CD4-positive, alpha-beta memory T cell (primary cell): ENCODE measurements at places on chromosomes 6 and 20. TPM values are rescaled to one million over a fixed set of nuclear protein-coding genes. Genes with fewer than 3 reads are reported as not detected.

SLC4A11 gene
- 0.83 TPM for total RNA-seq

NTSR1 gene
- total RNA-seq = 0.38 TPM

INSM1 gene
- total RNA-seq = not detected

SLC44A4 gene
- total RNA-seq = not detected

GRCh38 chr6:47420394-47421371 is 56.9 kb upstream of the CD2AP start:
- no peak overlapping the region for H3K27ac ChIP-seq
- no peaks in the 10 kb centered on the region for H3K27me3 ChIP-seq
- no peak for DNase-seq
- H3K4me1 ChIP-seq = peaks cover 3% of the 10 kb centered on the region
- no peak overlapping the region for H3K4me3 ChIP-seq

GRCh38 chr6:140385679-140386078 is 1011.2 kb upstream of the CITED2 start:
- no peak for DNase-seq
- H3K36me3 ChIP-seq = no peaks in the 10 kb centered on the region
- H3K4me1 ChIP-seq = no peaks in the 10 kb centered on the region
- H3K27ac ChIP-seq = no peak overlapping the region
- H3K4me3 ChIP-seq = no peak overlapping the region

GRCh38 chr20:35718972-35719635 is 19.9 kb downstream of the ROMO1 start:
- H3K27ac ChIP-seq = no peak overlapping the region
- H3K27me3 ChIP-seq = no peaks in the 10 kb centered on the region
- H3K36me3 ChIP-seq = peaks cover 93% of the 10 kb centered on the region
- DNase-seq = no peak

DNA sequence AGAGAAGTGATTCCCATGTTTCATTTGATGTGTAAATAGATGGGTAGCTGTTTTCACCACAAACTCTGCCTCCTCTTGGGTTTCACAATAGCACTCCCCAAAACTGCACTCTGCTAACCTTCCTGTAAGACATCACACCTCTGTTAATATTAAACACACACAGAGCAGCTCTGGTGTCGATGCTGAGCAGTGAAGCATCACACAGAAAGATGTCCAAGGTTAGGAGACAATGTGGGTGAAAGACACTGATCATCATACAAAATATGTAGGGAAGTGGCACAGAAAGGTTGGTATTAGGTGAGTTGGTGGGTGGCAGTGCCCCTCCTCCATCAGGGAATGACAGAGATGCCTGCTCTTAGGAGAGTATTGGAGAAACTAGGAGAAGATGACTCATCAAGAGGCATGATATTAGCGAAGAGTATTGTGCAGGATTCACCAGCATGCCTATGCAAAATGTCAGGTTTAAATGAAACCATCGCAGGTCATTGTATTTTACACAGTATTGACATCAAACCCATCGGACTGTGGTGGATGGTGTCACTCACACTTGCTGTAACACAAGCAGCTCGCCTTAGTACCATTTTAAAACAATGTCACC is 199.7 kb downstream of the TBXT start:
- H3K4me3 ChIP-seq = no peak overlapping the region
- H3K27me3 ChIP-seq = no peaks in the 10 kb centered on the region
- DNase-seq = no peak
- H3K4me1 ChIP-seq = no peaks in the 10 kb centered on the region
- H3K36me3 ChIP-seq = no peaks in the 10 kb centered on the region
- no peak overlapping the region for H3K27ac ChIP-seq

DNA sequence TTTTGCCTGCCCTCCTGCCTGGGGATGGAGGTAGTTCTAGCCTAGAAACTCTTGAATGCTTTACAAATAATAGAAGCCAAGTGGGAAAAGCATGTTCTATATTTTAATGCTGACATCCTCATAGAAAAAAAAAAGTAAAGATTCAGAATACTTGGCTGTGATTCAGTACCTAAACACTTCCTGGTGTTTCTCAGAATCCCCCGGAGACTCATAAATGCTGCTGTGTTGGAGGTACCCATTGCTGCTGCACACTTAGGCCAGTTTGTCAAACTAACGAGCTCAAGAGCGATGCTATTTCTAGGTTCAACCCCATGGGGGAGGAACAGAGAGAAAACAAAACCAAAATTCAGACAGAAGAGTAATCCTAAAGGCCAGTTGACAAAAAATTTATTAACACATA is 38.8 kb upstream of the ZFP64 start:
- no peak overlapping the region for H3K4me3 ChIP-seq
- no peak overlapping the region for H3K27ac ChIP-seq
- no peak for DNase-seq
- H3K4me1 ChIP-seq = no peaks in the 10 kb centered on the region
- H3K36me3 ChIP-seq = no peaks in the 10 kb centered on the region

DNA sequence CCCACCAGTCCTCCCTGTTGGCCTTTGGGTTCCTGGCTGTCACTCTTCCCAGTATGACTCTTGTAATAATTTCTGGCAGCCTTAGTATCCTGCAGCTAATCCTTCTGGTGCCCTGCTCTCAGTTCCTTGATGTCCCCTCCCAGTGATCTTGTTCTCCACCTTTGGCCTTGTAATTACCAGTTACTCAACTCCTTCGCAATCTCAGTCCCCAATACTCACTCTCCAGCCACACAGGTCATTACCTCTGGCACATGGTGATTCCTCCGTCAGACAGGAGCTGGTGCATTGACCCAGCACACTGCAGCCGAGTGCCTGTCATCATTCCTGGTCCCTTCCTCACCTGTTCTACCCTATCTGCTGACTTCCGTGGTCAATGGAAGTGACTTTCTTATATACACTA is 101.4 kb downstream of the FAM120B start:
- peaks cover 23% of the 10 kb centered on the region for H3K36me3 ChIP-seq
- no peaks in the 10 kb centered on the region for H3K27me3 ChIP-seq
- H3K27ac ChIP-seq = no peak overlapping the region
- H3K4me3 ChIP-seq = no peak overlapping the region

GRCh38 chr6:39327507-39327906 is 5.0 kb upstream of the KCNK16 start:
- H3K36me3 ChIP-seq = no peaks in the 10 kb centered on the region
- H3K27me3 ChIP-seq = no peaks in the 10 kb centered on the region
- no peak overlapping the region for H3K4me3 ChIP-seq
- no peaks in the 10 kb centered on the region for H3K4me1 ChIP-seq
- no peak overlapping the region for H3K27ac ChIP-seq
- no peak for DNase-seq

GRCh38 chr6:6997263-6998193 is 110.2 kb upstream of the RREB1 start:
- DNase-seq = no peak
- H3K36me3 ChIP-seq = no peaks in the 10 kb centered on the region
- no peak overlapping the region for H3K4me3 ChIP-seq

DNA sequence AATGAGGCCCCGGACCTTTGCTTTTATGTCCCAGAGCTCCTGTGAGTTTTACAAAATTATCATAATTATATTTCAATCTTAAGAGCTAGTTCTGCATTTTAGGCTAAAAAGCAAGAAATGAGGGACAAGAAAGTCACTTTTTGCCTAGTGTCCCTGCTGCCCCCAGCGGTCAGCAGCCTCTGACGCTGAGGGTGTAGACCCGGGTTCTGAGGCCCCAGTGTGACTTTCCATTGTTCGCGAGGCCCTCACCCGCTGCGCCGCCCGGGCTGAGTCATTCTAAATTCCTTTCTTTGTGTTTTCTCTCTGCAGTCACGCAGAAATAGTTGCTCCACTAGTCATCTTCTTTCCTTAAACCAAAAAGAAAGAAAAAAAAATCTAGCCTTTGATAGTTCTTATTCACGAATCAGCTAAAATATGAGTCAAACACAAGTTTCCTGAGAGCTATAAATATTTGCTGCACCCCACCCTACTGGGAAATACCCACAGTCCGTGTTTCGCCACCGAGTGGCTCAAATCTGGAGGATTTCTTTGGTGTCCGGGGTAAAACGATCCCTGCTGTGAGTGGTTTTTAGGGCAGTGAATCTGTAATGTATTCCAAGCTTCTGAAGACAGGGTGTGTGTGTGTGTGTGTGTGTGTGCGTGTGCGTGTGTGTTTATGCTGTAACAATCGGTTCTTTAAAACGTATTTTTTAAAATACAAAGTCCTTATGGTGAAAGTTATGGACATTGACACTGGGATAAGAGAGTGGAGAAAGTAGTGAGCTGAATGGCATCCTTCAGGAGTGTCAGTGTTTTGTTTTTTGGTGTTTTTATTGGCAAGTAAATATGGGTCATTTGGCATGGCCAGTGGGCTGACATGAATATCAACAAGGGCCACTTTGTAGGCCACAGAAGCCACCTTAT is 59.7 kb upstream of the EEF1A1 start:
- peak overlapping the region; percentile 54 for H3K27ac ChIP-seq
- peak; percentile 45 for DNase-seq
- peaks cover 29% of the 10 kb centered on the region for H3K4me1 ChIP-seq

- no peaks in the 10 kb centered on the region for H3K4me1 ChIP-seq
- H3K4me3 ChIP-seq = no peak overlapping the region
- DNase-seq = no peak
- H3K27me3 ChIP-seq = no peaks in the 10 kb centered on the region
- H3K36me3 ChIP-seq = no peaks in the 10 kb centered on the region
- H3K27ac ChIP-seq = no peak overlapping the region
Observed at GRCh38 chr6:99739526-99739925, 132.9 kb downstream of the PRDM13 start.

DNA sequence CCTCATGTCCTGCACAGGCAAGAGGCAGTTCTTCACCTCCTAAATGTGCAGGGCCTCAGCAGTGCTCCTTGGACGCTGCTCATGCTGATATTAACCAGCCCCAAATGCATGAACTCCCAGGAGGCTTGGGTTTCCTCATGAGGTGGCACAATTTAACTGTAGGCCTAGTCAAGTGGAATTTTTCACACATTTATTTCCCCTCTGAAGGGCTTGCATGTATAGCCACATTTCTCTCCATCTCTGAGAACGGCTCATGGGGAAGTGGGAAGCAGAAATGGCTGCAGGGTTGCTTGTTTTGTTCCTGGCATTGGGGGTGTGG is 72.8 kb upstream of the PAX1 start:
- no peaks in the 10 kb centered on the region for H3K4me1 ChIP-seq
- DNase-seq = no peak
- no peak overlapping the region for H3K27ac ChIP-seq

- no peak overlapping the region for H3K27ac ChIP-seq
- no peaks in the 10 kb centered on the region for H3K4me1 ChIP-seq
- no peaks in the 10 kb centered on the region for H3K27me3 ChIP-seq
- DNase-seq = no peak
Observed at GRCh38 chr20:5486377-5487054, 169.8 kb upstream of the PROKR2 start.

GRCh38 chr6:74939151-74939708 is 266.6 kb downstream of the COL12A1 start:
- DNase-seq = no peak
- no peaks in the 10 kb centered on the region for H3K4me1 ChIP-seq
- no peak overlapping the region for H3K4me3 ChIP-seq
- H3K27ac ChIP-seq = no peak overlapping the region
- no peaks in the 10 kb centered on the region for H3K27me3 ChIP-seq
- H3K36me3 ChIP-seq = no peaks in the 10 kb centered on the region
